A549 treated with RU486 at 1 μM for 4 hours (cell line): ENCODE measurements at places on chromosomes 11 and 22. TPM values are rescaled to one million over a fixed set of nuclear protein-coding genes. Genes with fewer than 3 reads are reported as not detected.

Gene FXYD6
- total RNA-seq, result 0.14 to 0.43 TPM (median 0.28 TPM) in 5 replicates

Gene B3GAT1
- 0.02 to 0.07 TPM (median 0.03 TPM) in 3 of 5 replicates, not detected in the others for total RNA-seq

Gene POU2AF3
- 0.53 to 0.93 TPM (median 0.77 TPM) in 5 replicates for total RNA-seq

Gene MFRP
- not detected in 5 replicates for total RNA-seq

Gene HOATZ
- total RNA-seq, result not detected in 5 replicates

Gene ARHGAP20
- total RNA-seq, result 0.02 TPM in 1 of 5 replicates, not detected in the others

Gene C22orf31
- total RNA-seq, result not detected in 5 replicates

Gene SYCE3
- total RNA-seq, result 0.56 to 0.66 TPM (median 0.58 TPM) in 3 of 5 replicates, not detected in the others

Gene NECTIN1
- total RNA-seq, result 8.2 to 10.3 TPM (median 9.3 TPM) in 5 replicates

Gene FOLR2
- not detected in 5 replicates for total RNA-seq

Gene ST14
- total RNA-seq, result 0.07 to 0.56 TPM (median 0.13 TPM) in 5 replicates

Gene FOXRED1
- 19.5 to 23.0 TPM (median 22.5 TPM) in 5 replicates for total RNA-seq

Gene MICALL1
- total RNA-seq, result 14.4 to 19.6 TPM (median 18.7 TPM) in 5 replicates

Gene EMID1
- total RNA-seq, result 0.32 to 0.61 TPM (median 0.43 TPM) in 5 replicates

Gene UPB1
- not detected in 5 replicates for total RNA-seq

Gene MPZL3
- total RNA-seq, result 0.22 to 0.38 TPM (median 0.33 TPM) in 5 replicates

Gene SESN3
- 0.07 to 0.16 TPM (median 0.09 TPM) in 4 of 5 replicates, not detected in the other for total RNA-seq

Gene PRG3
- not detected in 5 replicates for total RNA-seq

Gene OR8G5
- total RNA-seq, result not detected in 5 replicates

Gene KCNK4
- 0.21 TPM in 1 of 5 replicates, not detected in the others for total RNA-seq

Gene UPK2
- 0.33 to 0.97 TPM (median 0.69 TPM) in 5 replicates for total RNA-seq

Gene GLB1L2
- total RNA-seq, result 1.8 to 2.4 TPM (median 2.0 TPM) in 5 replicates

Gene PGR
- not detected in 5 replicates for total RNA-seq

Gene OR52N4
- not detected in 5 replicates for total RNA-seq

Gene GSTT2
- 0.24 TPM in 1 of 5 replicates, not detected in the others for total RNA-seq

Gene MRGPRX3
- total RNA-seq, result not detected in 5 replicates

Gene NNMT
- 194 to 222 TPM (median 206 TPM) in 5 replicates for total RNA-seq

Gene OSM
- total RNA-seq, result not detected in 5 replicates

Gene LMO2
- total RNA-seq, result 0.31 to 0.97 TPM (median 0.55 TPM) in 5 replicates

Gene SCGB1A1
- total RNA-seq, result 0.39 TPM in 1 of 5 replicates, not detected in the others

Gene A4GALT
- 11.8 to 16.0 TPM (median 14.4 TPM) in 5 replicates for total RNA-seq

Gene HPS4
- 14.6 to 16.0 TPM (median 15.2 TPM) in 5 replicates for total RNA-seq

Gene CARD18
- not detected in 5 replicates for total RNA-seq

Gene NUCB2
- total RNA-seq, result 28.7 to 33.0 TPM (median 32.8 TPM) in 5 replicates

Gene MS4A12
- total RNA-seq, result not detected in 5 replicates

Gene FGF19
- total RNA-seq, result 0.09 to 0.12 TPM in 2 of 5 replicates, not detected in the others

Gene OR2D2
- total RNA-seq, result not detected in 5 replicates

Gene SAA4
- not detected in 5 replicates for total RNA-seq

Gene KLHDC7B
- 0.03 TPM in 2 of 5 replicates, not detected in the others for total RNA-seq

Gene MRGPRX4
- not detected in 5 replicates for total RNA-seq

Gene NF2
- 12.2 to 17.8 TPM (median 15.0 TPM) in 5 replicates for total RNA-seq

Gene OR8D4
- total RNA-seq, result not detected in 5 replicates
